ENCODE measurements at places on chromosomes 12 and 14.

GRCh38 chr14:76117789-76118484 is 33.8 kb upstream of the GPATCH2L start:
- no peak for DNase-seq

DNA sequence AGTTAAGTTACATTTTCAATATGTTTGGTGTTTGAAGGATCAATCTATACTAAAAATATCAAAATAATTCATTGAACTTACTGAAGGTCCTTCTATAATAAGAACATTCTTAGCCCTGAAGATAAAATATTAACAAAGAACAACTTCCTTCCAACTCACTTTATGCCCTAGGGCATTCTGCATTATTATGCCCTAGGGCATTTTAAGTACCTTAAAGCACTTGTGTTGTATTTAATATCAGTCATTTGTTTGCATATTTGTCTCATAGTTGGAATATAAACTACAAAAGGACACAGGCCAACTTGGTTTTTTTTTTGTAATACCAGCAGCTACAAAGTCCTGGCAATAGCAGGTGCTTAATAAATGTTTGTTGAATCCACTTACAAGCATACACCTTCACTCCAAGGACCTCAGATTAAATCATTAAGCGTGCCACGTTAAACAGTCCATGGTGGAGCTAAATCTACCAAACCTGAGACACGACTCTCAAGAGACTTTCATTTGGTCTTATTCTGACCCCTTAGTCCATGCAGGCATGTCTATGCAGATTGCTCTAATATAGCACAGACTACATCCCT is 50.7 kb downstream of the EPS8 start:
- DNase-seq, result no peak

- DNase-seq, result no peak
Measured at GRCh38 chr12:95151406-95151805, 65.9 kb downstream of the FGD6 start.

- no peak for DNase-seq
Measured at GRCh38 chr12:86634456-86635410, 378.5 kb upstream of the MGAT4C start.

DNA sequence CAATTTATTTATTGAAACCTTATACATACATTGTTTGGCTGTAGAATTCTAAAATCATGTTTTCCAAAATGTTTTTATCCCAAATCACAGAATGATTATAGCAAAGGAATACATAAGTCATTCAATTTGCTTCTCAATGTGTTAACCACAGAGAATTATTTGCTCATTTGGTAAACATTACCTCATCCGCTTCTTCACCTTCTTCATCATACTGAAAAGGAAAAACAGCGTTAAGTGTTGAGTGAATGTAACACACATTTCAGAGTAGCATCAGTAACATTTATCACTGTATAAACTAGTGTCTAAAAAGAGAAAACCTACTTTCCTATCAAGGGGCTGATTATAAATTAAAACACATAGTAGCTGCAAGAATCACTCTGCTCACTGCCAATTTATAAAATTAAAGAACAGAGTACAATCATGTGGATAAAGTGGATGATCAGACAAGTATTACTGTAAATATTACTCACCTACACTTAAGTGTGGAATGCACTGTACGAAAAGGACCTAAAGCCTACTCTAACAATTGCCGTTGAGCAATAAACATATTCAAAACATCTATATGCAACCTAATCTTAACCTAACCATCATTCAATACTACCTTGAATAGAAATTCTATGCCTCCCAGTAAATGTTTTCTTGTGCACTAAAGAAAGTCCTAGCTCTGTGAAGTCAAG is 18.1 kb upstream of the PHLDA1 start:
- DNase-seq, result no peak

DNA sequence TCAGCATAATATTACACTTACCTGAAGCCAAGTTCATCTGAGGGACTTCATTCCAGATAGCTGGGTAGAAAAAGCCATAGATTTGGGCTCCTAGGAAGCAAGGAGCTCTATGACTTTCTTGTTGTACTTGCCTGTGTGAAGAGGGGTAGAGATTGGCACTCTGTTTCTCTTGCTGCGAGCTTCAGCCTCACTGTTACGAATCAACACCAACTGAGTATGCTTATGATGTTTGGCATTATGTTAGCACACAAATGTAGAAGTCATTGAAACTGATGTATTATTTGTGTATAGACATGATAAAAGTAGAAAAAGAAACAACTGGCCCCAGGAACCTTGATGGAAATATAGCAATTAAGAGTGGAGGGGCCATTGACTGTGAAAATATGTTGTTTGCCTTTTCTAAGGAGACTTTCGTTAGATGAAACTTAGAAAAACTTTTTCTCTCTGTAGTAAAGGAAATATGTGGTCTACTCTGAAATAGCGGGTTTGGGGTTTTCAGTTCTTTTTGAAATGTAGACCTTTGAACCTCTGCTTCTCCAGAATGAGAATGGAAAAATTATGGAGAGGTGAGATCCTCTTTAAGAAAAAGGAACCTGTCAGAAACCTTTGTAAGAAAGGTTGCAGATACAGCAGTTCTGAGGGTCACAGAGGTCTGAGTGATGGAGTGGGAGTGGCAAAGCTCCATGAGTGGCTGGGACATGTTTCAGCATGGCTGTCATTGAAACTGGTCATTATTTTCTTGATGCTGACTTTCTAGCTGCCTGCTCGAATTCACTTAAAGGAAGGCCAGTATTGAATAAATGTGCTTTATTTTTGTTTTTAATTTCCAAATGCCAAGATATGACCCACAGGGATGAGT is 159.9 kb downstream of the GCH1 start:
- no peak for DNase-seq

DNA sequence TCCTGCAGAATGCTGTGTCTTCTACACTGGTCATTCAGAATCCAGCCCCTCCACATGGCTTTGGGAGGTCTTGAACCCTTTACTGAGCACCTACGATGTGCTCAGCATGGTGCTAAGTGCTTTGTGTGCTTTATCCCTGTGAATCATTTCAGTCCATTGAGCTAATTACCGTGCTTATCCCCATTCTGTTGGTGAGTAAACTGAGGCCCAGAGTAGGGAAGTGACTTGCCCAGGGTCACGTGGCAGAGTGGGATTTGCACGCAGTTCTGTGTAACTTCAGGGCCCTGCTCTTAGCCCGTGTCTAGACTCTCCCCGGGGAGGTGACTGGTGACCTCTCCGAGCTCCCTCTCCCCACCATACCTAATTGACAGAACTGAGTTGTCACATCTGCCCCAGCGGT is 27.4 kb downstream of the MVK start:
- no peak for DNase-seq
